Tibial artery (tissue), 4 donors: ENCODE measurements at places on chromosomes 13 and 19.
A peak's percentile ranks its signal among the peaks of the same experiment; 100 is the strongest.

GRCh38 chr13:31385540-31385939, 185.8 kb downstream of the B3GLCT start:
- DNase-seq, result no peak

GRCh38 chr13:101218484-101218883, 197.8 kb downstream of the NALCN start:
- no peak for DNase-seq

- no peak for DNase-seq
Measured at GRCh38 chr13:93101226-93101734, 125.3 kb upstream of the GPC6 start.

GRCh38 chr19:488505-489417, 7.5 kb upstream of the MADCAM1 start:
- peak; percentile 97 for DNase-seq

DNA sequence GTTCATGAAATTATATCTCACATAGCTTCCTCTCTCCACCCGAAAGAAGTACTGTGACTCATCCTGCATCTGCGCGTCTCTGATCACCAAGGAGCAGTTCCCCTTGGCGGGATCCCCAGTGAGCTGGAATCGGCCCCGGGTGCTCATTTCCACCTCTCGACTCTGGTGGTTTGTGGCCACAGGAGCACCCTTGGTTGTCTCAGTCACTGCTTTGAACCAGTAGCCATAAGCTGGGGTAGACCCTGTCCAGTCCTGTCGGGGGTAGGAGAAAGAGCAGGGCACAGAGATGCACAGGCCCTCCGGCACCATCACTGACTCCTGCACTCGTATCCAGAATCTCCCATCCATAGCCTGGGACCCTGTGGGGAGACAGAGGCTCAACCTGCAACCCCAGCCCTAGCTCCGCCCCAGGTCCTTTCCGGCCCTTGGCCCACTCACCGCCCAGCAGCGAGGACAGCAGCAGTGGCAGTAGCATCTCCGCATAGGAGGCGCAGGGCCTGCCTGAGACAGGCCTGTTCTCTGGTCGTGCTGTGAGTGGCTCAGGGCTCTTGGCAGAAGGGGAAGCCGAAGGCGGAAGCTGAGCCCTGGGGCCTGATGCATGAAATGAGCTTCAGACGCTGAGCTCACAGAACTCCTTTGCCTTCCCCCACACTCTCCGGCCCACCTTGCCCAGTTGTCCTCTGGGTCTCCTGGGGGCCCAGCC, at the start of gene SIGLEC10:
TSS of gene SIGLEC10 (minus strand) at position 536 of the 703 bp plus-strand sequence. CDS start at position 475, 61 bp downstream.
- peak; percentile 26 for DNase-seq

GRCh38 chr13:25169951-25170553, 2.0 kb downstream of the AMER2 start:
- no peak for DNase-seq

DNA sequence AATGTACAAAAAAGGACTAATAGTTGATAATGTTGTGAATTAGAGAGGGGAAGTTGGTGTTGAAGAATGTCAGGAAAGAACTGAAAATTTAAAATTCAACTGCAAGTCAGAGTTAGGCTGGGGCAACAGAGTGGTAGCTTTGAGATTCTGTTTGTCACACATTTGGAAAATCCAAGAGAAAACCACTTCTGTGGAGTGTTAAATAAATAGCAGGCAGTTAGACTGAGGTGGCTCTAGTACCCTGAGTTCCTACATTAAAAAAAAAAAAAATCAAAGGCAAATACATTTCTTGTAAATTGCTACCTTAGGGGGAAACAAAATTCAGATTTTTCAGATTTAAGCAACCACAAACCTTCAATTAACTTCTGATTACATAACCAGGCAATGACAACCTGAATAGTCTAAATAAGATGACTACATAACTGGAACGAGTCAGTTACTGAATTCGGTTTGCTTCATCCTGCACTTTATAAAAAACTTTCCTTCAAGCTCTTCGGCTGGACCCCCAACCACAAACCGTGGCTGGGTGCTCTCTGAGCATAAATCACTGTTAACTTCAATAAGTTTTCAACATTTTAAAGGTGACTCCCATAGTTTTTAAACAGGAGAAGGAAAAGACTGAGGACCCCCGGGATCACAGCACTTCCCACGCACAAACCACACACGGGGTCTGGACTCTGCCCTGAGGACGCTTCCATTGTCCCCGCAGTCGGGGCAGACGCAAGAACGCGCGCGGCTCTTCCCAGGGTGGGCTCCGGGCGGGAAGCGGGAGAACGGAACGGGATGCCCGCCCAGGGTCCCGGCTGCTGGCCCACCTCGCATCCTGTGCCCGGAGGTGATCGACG, 725 bp downstream of the ZNF682 start:
- DNase-seq, result no peak

GRCh38 chr13:114077099-114077932, 55.1 kb downstream of the RASA3 start:
- no peak for DNase-seq

- no peak for DNase-seq
Measured at GRCh38 chr13:75985132-75985531, 349.0 kb downstream of the LMO7 start.
